Iris pigment epithelial cell (primary cell): ENCODE measurements at places on chromosomes 11 and 22.

- DNase-seq = no peak
Observed at GRCh38 chr11:107180236-107180635, 162.0 kb upstream of the GUCY1A2 start.

GRCh38 chr22:47398921-47399790 lies 636.7 kb downstream of the TBC1D22A start:
- DNase-seq = no peak

GRCh38 chr11:131571571-131571970 lies 201.2 kb downstream of the NTM start:
- DNase-seq = no peak

GRCh38 chr11:28342716-28343115 lies 234.5 kb downstream of the METTL15 start:
- peak; percentile 69 for DNase-seq

DNA sequence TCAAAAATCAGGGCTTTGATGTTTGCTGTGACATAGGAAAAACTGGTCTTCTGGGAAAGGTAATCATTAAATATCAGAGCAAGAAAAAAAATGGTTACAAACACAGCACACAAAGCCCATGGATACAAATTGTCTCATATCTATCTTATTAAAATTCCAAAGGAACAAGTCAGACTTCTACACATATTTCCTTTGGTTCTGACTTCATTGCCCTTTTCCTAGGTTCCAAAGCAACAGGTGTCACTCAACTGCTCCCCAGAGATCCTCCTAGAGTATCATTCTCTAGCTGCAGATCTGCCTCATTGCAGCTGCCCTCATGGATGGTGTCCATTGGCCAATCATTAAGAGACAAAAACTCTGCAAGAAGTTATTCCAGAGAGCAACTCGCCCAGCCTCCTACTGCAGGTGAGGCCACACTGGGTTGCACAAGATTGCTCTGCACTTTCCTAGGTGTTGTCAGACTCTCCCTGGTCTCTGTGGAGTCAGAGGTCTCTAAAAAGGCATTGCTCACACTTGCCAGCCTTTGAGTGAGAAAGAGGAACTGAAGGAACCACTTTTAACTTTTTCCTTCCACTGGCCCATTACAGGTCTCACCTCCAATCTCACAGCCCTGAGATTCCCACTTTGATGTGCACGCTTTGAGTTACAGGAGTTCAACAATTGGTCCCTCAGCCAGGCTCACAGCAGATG lies 5.7 kb downstream of the DRICH1 start:
- no peak for DNase-seq

GRCh38 chr11:80034801-80035200 lies 594.0 kb upstream of the TENM4 start:
- no peak for DNase-seq

DNA sequence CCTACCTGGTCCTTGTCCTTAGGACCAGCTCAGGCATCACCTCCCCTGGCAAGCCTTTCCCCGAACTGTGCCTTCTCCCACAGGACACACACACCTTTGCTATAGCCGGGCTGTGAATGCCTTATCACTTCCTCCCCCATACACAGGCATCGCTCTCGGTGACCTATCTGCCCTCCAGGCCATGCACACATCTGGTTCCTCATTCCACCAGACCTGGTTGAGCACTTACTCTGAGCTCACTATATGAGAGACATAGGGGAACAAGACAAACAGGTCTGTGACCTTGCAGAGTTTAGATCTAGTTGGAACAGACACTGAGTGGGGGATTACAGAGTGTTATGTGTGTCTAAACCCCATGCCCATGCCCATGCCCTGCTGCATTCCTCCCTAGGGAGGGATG lies 3.1 kb upstream of the BCR start:
- no peak for DNase-seq

DNA sequence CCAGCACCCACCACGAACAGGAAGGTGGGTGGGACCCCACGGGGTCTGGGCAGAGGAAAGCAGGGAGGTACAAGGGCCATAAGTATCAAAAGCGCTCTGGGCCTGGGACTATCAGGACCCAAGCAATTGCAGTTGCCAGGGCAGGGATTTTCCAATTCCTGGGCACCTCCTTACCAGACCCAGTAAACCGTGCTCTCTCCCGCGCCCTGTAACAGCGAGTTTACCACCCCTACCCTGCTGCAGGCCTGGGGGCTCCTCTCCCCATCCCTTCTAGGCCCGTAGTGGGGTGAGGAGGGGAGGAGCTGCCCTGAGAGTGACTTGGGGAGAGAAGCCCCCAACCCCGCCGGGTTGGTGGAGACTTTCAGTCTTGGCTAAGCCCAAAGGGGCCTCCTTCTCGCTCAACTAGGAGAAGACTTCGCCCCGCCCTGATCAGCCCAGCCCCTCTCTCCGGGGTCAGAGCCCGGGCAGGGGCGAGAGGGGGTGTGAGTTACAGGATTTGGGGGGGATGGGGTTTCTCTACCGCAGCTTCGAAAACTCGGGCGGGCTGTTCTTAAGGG lies 5.4 kb downstream of the PAX6 start:
- no peak for DNase-seq

GRCh38 chr11:111329306-111330204 lies 31.2 kb downstream of the POU2AF3 start:
- no peak for DNase-seq

GRCh38 chr11:131889146-131889577 lies 518.7 kb downstream of the NTM start:
- DNase-seq = peak; percentile 86

DNA sequence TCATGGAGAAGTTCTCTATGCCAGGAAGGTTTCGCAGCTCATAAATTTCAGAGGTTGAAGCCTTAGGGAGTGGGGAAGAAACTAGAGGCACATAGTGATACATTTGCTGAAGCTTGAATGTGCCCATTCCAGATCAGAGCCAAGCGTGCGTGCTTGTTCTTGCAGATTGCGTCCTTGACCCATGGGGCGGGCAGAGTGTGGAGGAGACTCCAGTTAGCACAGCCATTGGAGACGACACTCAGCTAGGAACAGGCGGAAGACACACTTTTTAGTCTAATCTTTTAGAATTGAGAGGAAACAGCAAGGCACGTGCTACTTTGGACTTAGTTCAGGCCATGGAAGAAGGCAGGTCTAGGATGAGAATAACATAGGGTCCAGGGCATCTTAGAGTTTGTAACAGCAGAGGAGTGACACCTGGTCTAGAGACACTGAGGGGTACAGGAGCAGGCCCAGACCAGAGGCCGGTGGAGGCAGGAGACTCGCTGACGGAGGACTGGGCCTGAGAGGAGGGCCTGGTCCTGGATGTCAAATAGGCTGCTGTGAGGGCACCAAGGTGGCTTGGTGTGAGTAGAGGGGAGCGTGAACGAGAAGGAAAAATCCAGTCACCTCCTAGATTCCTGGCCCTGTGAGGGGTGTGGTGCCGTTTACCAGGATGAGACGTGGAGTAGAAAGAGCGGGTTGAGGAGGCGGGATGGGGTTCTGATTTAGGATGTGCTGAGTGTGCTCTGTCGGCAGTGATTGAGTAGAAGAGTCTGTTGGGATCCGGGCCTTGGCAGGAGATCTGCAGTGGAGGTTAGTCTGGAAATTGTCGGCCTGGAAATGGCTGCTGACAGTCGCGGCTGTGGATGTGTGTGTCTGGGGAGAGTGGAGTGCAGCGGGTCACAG lies 154.7 kb downstream of the TBC1D22A start:
- no peak for DNase-seq

DNA sequence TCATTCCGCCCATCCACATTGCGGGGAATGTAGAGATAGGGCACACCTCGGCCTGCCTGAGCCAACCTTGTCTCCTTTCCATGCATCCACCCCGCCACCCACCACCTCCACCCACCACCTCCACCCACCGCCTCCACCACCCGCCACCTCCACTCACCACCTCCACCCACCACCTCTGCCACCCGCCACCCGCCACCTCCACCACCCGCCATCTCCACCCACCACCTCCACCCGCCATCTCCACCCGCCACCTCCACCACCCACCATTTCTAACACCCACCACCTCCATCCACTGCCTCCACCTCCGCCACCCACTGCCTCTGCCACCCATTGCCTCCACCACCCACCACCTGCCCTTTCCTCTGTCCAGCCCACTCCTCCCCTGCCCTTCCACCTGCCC lies 78.4 kb downstream of the IGLL1 start:
- DNase-seq = no peak

GRCh38 chr11:118635237-118635591 lies 27.8 kb downstream of the PHLDB1 start:
- DNase-seq = no peak

DNA sequence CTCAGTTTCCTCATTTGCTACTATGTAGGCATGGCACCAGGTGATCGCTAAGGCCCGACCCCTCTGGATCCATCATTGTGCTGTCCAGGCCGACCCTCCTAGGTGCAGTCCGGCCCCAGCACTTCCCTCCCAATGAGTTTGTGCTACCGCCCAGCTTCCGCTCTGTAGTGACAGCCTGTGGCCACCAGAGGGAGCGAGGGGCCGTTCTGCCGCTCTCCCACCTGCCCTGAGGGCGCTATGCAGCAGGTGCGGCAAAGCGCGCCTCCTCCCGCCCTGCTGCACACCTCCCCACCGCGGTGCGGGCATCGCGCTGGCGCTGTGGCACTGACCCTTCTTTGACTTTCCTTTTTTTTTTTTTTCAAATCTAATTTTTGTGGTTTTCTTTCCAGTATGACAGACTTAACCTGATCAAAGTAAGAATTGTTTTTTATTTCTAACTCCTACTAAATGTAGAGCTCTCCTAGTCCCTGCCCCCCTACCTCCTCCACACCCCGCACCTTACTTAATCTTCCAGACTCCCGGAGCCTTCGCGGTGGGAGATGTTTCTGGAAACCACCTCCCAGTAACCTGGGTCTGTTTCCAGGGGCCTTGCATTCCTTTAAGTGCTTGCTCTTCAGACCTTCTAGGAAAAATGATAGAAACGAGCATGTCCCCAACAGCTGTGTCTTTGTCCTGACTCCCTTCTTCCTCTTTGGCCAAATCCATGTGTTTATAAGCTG lies 73.7 kb downstream of the SCN3B start:
- peak; percentile 28 for DNase-seq

GRCh38 chr22:29266564-29267461 lies 968 bp downstream of the RHBDD3 start:
- no peak for DNase-seq

GRCh38 chr11:65219930-65220213 lies 38.1 kb downstream of the CAPN1 start:
- DNase-seq = peak; percentile 11

DNA sequence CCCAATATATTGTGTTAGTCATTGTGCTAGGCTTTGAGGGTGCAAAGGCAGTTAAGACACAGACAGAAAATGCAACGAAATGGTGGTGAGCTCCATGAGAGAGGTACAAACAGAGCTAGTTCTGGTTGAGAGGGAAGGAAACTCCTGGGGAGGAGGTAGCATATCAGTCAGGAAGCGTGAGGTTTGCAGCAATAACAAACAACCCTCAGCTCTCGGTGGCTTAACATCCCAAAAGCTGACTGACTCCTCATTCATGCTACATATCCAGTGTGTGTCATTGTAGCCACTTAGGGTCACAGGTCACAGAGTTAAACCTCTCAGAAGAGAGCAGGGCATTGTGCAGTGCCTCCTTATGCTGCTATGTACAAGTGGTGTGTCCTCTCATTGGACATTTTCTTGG lies 1.7 kb upstream of the ST14 start:
- DNase-seq = no peak
